ENCODE measurements at places on chromosomes 7 and 10.

DNA sequence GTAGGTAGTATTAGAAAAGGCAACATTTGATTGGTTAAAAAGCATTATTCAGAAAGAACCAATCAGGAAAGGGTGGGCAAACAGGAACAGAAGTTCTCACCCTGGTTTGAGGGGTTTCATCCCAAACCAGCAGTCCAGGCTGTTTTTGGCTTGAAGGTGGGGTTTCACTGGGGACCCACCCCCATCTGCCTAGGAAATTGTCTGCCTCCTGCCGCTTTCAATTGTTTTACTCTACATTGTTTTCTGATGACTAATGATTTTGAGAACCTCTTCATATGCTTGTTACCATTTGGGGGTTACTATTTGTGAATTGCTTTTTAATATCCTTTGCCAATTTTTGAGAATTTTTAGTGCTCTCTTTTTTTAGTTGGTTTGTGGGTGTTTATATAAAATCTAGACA is 3.3 kb upstream of the PCBD1 start:
- no peak for DNase-seq

DNA sequence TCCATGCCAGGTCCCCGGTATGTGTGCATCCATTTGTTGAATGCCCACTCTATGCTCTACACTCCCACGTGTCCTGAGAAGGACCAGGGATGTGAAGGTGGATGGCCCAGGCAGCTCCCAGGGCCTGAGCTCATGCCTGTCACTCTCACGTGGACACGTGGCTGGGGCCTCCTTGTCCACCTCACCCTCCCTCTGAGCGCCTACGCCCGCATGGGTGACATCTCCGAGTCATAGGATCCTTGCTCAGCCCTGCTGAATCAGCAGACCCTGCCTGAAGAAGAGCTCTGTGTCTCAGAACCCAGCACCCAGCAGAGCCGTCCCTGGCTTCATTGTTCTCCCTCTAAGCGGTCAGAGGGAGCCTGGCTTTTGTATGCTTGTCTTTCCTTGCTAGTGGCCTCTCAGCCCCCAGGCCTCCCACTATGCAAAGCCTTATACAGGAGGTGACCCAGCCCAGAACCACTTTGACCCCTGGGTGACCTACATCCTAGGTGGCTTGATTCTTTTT is 107.9 kb upstream of the PPIF start:
- DNase-seq = no peak

GRCh38 chr7:149431486-149432120 is 29.3 kb downstream of the ZNF777 start:
- DNase-seq = no peak

DNA sequence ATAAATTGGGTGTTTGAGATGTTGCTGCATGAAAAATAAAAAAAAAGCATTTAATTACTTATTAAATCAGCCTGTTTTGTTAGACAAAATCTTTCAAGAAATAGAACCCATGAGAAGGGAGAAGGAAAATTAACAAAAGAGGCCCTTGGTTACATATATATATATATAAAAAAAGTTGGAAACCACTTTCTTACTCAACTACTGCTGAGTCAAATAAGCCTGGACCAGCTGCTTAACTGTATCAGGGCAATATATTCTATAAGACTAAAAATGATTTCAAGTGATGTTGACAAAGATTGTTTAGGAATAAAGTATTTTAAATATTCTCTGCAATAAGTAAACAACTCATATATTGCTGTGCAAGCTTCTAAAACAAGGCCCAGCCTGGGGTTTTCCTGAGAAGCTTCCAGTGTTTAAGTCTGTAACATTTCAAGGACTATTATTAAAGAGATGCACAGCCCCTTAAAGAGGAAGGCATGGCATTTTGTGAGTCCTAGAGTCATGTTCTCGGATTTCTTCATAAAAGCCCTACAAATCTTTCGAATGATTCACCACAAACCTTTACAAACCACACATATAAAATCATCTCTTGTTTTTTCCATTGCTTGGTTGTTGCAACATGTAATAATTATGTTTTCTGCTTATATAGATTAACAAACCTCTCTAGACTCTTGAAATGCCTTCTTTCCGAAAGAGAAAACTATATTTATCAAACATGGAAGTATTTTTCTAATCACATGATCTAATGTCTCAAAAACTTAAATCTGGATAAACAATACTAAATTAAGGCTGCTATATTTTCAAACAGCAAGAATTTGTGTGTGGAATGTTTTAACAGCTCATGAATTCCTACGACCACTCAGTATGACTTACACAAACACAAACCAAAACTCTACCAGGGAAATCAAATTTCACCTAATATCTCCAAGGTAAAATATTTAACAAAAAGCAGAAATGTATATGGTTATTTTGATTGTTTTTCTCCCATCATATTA is 14.3 kb downstream of the JAZF1 start:
- DNase-seq = no peak

DNA sequence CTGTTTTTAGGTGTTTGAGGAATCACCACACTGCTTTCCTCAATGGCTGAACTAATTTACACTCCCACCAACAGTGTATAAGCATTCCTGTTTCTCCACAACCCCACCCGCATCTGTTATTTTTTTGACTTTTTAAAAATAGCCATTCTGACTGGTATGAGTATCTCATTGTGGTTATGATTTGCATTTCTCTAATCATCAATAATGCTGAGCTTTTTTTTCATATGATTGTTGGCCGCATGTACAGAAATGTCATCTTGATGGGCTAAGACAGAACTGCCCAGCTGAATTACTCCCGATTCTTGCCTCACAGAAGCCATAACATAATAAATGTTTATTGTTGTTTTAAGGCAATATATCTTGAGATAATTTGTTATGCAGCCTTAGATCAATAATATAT is 93.1 kb upstream of the DKK1 start:
- DNase-seq = no peak

DNA sequence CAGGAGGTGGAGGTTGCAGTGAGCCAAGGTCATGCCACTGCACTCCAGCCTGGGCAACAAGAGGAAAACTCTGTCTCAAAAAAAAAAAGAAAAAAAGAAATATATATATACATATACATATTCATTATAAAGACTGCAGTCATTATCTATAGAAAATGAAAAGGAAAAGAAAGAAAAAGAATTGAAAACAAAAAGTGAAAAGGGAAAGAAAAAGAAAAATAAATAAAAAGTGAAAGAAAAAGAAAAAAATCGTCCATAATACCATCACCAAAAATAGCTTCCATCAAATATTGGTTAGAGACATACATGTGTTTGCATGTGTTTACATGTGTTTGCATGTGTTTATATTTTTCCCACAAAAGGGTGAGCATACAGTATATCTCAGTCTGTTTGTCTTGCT is 105.5 kb upstream of the PARD3 start:
- no peak for DNase-seq
